ENCODE measurements at places on chromosomes 3 and 15.

GRCh38 chr3:119436977-119437376, 26.4 kb downstream of the TMEM39A start:
- no peak for DNase-seq

DNA sequence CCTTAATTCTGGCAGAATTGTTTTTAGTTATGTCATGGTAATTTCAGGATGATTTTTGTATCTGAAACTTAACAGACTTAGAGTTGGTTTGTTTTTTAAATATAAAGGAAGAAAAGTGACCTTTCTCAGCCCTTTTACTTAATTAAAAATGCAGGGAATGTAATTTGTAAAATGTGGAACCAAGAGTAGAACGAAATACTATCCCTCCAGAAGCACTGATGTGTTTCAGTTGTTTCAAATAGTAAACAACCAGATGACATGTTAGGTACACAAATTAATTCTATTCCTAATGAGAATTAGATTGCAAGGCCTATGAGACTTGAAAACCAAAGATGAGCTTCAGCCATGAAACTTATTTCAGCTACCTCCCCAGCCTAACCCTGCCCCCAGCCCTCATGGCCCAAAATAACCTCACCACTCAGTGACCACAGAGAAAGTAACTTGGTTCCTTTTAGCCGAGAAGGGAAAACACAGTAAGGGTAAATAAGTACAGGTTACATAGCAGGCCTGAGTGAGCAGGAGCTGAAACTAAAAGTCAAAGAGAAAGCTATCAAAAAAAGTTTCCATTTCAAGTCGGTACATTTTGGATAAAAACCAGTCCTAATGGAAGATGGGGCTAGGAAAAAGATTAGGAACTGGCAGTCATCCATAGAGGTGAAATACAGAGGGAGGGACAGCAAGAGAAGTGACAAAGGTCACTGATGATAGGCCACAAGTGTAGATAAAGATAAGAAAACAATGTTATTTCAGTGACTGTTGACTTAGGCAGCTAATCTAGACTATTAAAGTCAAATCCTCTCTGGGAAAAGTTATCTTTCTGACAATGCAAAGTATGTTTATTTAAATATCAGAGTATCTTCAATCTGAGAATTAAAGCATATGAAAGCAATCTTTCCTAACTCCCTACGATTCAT, 23.2 kb downstream of the SENP8 start:
- no peak for DNase-seq

DNA sequence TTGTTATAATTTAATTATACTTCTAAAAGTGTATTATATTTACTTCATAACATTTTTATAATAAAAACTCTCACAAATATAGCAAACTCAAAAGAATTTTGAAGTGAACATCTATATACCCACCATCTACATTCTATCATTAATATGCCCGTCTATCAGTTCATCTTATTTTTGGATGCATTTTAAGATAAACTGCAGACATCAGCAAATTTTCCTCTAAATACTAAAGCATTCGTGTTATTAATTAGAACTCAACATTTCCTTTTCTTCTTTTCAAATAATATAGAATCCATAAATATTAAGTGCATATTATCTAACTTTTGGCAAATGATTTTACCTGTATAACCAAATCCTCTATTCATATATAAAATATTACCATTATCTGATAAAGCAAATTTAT, 242.9 kb upstream of the BCHE start:
- no peak for DNase-seq

- DNase-seq = no peak
Observed at GRCh38 chr15:63236272-63236671, 41.1 kb upstream of the APH1B start.

- DNase-seq = peak; percentile 29
Observed at GRCh38 chr15:40282869-40283614, at the start of gene ANKRD63. ANKRD63 (minus strand) TSS chr15:40283064; CDS start chr15:40282586, 478 bp downstream.

GRCh38 chr3:38690185-38690584, 40.7 kb upstream of the SCN5A start:
- no peak for DNase-seq

DNA sequence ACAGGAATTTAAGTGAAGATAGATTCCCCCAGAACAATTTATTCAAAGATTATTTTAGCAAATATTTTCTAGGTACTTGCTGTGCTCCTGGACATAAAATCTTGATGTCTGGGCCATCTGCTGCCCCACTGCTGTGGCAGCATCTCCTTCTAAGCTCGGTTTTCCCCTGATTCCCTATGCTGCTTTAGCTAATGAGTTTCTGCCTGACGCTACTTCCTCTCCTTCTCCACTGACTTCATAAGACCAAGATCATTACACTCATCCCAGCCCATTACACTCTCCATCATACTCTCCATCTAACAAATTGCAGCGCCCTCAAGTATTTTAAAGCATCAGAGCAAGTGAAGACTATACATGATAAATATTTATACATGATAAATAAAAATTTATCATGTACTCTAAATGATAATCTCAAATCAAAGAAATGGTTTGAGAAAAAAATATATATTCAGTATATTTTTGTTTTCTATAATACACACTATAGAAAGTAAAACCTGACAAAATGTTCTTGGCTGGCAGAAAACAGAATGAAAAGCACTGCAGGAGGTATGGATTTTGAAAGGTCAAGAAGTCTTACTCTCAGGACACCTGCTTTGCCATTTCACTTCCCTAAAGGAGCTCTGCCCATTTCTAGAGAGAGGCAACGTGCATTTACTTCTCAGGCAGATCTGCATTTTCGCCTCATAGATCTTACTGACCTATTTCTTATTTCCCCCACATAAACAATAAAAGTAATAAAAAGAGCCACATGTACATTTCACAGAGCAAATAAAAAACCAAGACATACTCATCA, 232.0 kb downstream of the KCNMB2 start:
- DNase-seq = no peak

DNA sequence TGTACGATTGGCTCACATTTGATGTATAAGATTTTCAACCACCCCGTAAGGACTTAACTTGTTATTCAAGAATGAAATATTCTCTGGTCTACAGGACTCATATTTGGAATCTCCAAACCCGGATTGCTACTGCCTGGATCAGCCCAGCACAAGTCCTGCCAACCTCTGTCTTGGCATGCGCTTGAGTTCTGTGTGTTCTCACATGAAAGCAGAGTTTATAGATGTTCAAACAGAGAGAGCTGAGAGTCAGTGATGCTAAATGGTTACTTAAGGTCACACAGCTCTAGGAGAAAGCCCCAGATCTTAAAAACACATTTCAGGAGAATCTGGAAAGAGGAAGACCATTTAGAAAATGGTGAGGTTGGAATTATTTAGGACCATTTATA, 268.0 kb upstream of the TBL1XR1 start:
- DNase-seq = no peak
